Natural killer cell (primary cell): ENCODE measurements at places on chromosomes 5 and 9. TPM values are rescaled to one million over a fixed set of nuclear protein-coding genes. Genes with fewer than 3 reads are reported as not detected.

- no peak for DNase-seq
Observed at GRCh38 chr5:139799359-139799758, 3.8 kb downstream of the PSD2 start.

- DNase-seq = peak; percentile 9
Observed at GRCh38 chr5:151002250-151002649, 18.1 kb upstream of the GPX3 start.

- DNase-seq = no peak
Observed at GRCh38 chr5:142644640-142645361, 41.1 kb downstream of the FGF1 start.

DNA sequence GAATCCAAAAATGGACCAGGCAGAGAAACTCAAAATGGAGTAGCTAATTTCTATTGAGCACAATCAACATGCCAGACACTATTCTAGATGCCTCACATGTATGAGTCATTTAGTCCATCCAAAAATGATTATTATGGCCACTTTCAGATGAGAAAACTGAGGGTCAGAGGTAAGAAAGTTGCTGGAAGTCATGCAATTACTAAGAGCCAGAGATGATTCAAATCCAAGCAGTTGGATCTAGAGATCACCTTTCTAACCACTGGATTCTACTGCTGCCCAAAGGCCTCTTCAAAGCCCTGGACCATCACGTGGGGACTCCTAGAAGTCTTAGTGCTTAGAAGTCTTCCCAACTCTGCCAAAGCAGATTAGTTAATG lies 51.8 kb upstream of the HMHB1 start:
- DNase-seq = no peak

DNA sequence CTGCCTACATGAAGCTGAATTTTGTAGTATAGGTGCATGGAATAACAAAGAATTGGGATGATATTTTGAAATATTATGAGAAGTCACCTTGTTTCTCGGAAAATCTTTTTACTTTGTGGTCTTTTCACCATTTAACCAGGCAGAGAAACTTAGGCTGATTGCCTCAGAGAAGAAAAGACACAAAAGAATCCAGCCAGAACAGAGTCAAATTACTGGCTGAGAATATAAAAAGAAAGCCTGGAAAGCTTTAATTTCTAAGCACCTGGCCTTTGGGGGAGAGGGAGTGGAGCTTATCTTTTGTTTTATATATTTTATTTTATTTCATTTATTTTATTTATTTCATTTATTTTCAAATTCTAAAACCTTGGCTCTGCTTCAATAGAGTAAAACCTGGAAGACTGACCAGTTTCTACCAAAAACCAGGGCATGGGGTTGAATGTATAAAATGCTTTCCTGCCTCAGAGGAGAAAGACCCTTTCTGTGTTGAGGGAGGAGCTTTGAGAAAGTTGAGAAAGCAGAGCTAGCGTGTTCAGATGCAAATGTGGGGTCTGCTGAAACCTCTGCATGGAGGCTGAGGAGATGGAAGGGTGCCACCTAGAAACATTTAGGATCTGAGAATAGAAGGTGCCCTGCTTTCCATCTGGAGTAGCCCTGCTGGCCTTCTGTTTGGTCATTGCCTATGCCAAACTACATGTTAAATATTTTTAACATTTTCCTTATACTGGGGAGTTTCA lies 81.6 kb downstream of the NREP start:
- no peak for DNase-seq

SMIM23 gene
- not detected for total RNA-seq

- DNase-seq = no peak
Observed at GRCh38 chr9:87193151-87193550, 245.8 kb upstream of the GAS1 start.

PCDHB2 gene
- not detected for total RNA-seq

DNA sequence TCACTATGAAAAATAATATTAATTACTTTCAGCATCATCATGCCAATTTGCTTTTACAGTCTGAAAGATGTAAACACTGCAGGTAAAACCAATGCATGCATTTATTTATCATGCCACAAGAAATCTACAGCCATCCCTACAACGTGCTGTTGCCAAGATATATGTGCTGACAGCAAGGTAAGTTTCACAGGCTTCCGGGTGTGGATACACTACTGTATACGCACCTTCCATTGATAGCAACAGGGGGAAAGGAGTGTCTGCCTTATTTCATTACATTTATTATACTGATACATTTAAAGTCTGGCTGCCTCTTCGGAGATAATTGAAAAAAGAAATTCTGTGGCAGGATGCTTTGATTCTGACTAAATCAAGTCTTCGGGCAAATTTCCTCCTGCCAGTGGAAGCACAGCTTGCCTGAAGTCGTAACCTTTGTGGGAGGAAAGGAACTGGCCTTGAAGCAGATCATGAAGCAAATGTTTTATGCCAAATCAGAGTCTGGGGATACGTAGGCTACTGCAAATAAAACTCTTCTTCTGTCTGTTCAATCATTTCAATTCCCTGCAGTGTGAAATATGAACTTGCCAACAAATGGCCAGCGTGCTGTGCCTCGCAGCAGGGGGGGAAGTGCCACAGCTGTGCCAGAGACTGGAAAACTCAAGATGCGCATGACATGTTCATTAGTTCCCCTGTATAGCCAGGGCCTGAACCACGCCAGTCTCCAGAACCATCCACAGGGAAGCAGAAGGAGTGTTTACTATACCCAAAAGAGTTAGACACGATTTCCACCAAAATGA lies 268.1 kb downstream of the EFNA5 start:
- DNase-seq = no peak
